A172 (cell line): ENCODE measurements at places on chromosomes 6 and 20. TPM values are rescaled to one million over a fixed set of nuclear protein-coding genes. Genes with fewer than 3 reads are reported as not detected.

TTLL9 gene
- 0.12 and 0.24 TPM in 2 replicates for total RNA-seq

TRIM31 gene
- total RNA-seq: not detected in 2 replicates

TP53INP2 gene
- total RNA-seq: 2.4 and 5.0 TPM in 2 replicates

CLPSL2 gene
- 4.7 TPM in 1 of 2 replicates, not detected in the other for total RNA-seq

- DNase-seq: no peak
Measured at GRCh38 chr6:164085091-164086075, 670.9 kb downstream of the QKI start.

DNA sequence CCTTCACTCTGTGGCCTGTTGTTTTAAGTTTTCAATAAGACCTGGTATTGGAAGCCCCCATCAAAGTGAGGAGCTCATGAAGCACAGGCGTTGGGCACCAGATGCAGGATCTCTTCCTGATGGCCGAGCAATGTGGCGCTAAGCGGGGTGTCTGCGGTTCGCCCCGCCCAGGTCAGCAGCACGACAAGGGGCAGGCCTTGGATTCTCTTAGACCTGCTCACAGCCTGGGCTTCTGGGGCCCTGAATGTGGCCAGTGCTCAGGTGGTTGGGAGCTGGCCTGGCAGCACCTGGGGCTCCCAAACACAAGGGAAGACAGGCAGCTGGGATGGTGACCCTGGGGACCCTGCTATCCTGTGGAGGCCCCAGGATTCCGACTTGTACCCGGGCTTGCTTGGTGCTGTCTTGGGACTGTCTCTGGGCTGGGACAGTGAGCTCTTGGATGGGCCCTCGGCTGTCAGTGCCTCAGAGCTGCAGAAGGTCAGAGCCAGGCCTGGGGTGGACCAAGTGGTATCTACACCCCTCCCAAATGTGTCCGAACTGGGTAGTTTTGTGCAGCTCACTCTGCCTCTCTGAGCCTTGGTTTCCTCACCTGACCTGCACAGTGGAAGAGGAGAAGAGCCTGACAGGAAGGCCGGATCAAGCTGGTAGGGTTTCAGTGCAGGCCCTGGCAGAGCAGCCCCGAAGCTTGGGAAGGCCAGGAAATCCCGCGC lies 69.1 kb downstream of the PHACTR3 start:
- no peak for DNase-seq

DNA sequence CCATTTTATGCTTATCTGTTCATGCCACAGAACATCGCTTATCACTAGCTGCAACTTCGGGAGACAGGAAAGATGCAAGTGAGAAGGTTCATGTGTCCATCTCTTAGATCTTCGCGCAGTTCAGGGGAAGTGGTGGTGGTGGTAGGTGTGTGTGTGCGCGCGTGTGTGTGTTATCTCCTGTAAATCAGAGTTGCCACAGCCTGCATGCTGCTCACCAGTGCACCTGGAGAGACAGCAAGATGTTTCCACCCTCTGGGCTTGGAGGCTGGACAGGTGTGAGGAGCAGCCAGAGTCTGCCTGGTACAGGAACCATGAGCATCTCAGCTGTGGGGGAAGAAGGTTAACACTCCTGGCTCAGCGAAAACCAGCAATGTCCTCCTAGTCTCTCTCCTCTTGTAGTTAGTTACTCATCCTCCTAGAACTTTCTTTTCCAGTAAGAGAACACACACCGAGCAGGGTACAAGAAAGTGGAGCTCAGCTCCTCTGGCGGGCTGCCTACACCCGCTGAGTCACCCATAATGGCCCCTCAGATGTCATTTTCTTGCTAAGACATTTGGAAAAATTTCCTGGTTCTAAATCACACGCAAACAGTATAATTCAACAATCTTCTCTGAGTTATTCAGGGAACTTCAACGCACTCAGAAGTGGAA lies 5.1 kb upstream of the TUBB1 start:
- DNase-seq: peak; percentile 71

GRCh38 chr6:6972456-6972855 lies 135.3 kb upstream of the RREB1 start:
- DNase-seq: peak; percentile 46

- DNase-seq: no peak
Measured at GRCh38 chr6:111668410-111668809, 62.7 kb upstream of the TRAF3IP2 start.

DNA sequence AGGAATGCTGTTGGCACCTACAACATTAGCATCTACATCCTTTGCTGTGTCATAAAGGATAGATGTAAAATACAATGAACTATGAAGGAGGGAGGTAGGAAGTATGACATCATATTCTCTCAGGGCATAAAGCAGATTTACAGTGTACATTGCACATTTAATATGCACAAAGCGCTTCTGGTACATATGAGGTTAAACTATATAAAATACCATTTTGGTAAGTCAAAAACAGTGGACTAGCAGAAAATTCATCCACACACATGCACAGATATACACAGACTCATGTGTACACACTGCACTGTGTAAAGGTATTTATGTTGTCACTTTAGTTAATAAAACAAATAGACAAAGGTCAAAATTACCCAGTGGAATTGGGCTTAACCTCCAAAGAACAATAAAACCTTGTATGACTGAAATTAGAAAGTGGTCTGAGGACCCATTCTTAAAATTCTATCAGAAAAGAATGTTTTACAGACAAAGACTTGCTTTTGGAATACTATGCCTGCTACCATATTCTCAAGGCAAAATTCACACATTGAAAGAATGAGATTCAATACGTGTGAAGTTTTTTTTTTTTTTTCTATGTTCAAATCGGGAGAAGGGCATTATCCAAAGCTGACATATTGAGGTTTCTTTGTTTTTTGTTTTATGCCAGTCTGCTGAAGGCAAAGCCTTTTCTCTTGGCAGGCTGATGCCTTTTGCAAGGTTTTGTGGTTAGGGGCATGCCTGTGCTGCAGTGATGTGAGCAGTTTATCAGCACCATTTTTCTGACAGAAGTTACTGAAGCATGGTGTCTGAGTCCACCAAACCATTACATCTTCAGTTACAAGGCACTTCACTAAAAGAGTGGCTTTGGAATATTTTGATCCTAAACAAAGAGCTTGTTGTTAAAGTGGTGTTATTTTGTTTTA lies 199.0 kb downstream of the PLCB1 start:
- no peak for DNase-seq

GRCh38 chr6:64231928-64232327 lies 596.3 kb downstream of the PHF3 start:
- no peak for DNase-seq

DNA sequence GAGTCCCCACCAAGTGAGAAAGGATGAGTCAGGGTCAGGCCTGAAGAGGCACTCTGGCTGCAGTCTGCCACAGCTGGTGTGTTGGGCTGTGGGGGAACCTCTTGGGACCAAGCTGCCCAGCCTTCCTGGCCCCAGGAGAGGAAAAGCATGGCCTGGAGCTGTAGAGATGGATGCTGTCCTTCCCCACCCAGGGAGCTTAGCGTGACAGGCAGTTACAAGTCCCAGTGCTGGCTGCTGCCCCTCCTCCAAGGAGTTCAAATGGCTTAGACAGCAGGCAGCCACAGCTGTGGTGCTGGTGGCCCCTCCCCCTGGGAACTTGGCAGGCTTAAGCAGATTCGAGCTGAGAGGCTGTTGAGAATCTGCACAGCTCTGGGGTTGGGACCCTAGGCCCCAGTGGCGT lies 253.2 kb downstream of the PLCB1 start:
- no peak for DNase-seq

DNA sequence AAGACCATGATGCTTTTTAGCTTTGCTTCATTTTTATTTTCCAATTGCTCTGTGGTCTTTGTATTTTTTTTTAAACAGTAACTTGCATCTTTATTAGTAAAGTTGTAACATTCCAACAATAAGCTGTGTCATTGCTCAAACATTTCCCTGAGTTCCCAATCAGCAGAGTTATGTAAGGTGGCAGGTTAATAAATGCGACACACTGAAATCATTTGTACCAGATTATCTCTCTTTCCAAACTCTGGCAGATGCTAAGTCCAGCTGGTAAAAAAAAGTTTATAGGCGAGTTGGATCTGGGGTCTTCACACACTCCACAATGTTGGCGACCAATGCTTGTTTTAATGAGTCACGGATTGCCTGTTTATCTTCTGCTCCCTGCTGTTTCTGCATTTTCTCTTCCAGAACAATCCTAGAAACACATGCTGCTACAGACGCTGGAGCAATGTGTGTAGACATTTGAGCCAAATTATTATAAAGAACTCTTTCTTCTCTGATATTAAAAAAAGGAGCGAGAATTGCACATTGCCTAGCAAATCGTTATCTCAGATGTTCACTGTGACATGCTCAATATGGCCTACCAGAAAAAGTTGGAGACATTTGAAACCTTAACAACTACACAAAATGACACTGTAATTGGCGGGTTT lies 113.6 kb upstream of the IFNGR1 start:
- peak; percentile 9 for DNase-seq

- DNase-seq: no peak
Measured at GRCh38 chr6:93453956-93454355, 34.6 kb upstream of the EPHA7 start.

GRCh38 chr6:15907914-15908518 lies 220.9 kb upstream of the MYLIP start:
- no peak for DNase-seq
